Foreskin keratinocyte (primary cell): ENCODE measurements at places on chromosomes 2 and 18. TPM values are rescaled to one million over a fixed set of nuclear protein-coding genes. Genes with fewer than 3 reads are reported as not detected.

GRCh38 chr18:44944461-44944860 is 263.8 kb downstream of the SETBP1 start:
- no peak for DNase-seq

GRCh38 chr18:40159141-40160017 is 1795.7 kb upstream of the PIK3C3 start:
- DNase-seq = peak; percentile 16

GRCh38 chr2:16161768-16162490 is 221.6 kb downstream of the MYCN start:
- DNase-seq = no peak

DNA sequence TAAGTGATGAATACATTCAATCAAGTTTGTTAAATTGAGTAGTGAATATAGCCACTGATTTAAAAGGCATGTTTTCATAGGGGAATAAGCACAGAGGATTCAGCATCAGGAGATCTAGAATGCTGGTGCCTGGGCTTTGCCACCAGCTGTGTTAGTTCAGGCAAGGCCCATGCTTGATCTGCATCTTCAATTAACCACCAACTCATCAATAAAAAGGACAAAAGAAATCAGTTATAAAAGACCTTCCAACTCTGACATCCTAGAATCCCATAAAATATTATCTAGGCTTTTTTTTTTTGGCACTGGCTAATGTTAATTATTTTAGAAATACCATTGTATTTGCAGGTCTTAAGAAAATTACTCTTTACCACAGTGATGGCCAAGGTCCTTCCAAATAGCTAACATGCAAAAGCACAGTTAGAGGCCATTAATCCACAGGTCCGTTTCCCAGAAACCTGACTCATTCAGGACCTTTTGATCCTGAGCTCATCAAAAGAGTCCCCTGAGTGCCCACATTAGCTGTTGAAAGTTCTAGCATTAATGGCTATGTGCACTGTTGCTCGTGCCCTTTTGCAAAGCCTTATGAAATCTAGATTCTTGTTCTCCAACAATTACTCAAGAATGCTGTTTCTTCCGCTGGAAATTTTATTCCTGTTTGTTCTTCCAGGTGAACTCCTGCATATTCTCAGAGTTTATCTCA is 170.0 kb downstream of the CYRIA start:
- DNase-seq = no peak

The FSHR gene
- not detected in 2 replicates for total RNA-seq

The TUBB8B gene
- total RNA-seq = 0.27 and 0.67 TPM in 2 replicates
